ENCODE measurements at places on chromosomes 2 and 18.

DNA sequence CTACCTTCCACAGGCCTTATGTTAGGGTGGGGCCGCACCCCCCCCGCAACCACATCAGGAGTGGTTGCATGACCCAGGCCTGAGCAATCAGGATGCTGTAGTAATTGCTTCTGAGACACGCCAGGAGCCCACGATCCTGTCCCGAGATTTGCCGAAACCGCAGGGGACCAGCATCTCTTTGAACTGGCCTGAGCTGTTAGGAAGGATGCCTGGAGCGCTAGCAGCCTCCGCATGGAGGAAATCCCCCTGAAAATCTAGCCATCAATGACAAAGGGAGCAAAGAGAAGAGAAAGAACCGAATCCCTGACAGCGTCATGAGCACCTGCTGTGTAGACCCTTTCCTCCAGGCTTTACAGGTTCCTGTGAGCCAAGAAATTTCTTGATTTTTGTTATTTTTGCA lies 8.7 kb upstream of the TEX44 start:
- no peak for DNase-seq

DNA sequence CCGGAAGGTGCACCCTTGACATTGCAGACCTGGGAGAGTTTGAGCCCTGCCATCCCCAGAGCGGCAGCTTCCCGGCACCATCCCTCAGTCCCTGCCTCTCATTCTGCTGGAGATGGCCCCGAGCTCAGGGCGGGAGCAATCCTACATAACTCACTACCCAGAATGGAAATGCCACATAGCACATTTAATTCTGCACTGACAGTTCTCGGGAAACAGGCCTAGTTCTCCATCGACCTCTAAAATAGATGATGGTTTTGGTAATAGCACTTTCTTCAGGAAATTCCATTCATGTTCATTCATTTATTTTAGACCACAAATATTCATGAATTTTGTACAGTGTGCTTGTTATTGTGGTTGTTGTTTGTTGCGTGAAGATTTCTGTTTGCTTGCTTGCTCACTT lies 92.9 kb upstream of the SLC14A2 start:
- no peak for DNase-seq

GRCh38 chr2:196041786-196042185 lies 26.9 kb downstream of the DNAH7 start:
- DNase-seq, result no peak

GRCh38 chr2:160157861-160158829 lies 41.9 kb downstream of the ITGB6 start:
- DNase-seq, result no peak

DNA sequence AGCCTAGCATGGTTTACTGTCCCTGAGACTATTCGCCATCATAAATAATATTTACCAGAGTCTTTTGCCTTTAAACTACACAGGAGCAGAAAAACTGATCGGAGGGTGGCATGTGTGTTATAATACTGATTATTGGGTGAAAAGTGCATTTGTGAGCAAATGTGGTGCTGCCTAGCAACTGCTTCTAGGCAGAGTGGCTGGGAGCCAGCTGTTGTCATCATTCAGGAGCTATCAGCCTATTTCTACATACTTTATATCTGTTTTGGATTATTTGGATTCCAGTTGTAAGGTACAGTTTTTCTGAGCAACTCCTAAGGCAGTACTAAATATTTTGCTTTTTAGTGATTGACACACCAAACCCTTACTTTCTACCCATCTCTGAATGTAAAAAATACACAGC lies 75.0 kb upstream of the MSTN start:
- DNase-seq, result no peak

GRCh38 chr2:8089596-8089995 lies 592.3 kb upstream of the ID2 start:
- DNase-seq, result no peak

DNA sequence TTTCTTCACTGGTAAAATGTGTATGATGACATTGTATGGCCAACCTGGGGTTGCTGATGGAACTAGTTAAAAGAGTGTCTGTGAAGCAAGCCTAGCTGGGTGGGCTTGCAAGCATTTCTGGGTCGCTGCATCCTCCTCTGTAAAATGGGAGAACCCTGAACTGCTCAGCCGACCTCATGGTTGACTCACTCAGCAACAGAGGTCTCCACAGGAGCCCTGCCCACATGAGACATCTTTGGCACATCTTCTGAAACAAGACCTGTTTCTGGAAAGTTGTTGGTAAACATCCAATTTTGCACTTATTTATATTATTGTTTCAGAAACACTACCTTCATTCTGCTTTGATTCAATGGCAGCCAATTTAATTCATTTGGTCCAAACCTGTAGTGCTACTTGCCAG lies 52.6 kb downstream of the BCL11A start:
- DNase-seq, result no peak

Measured in NCI-H2171 (cell line).